ENCODE measurements at places on chromosomes 1 and 21.

DNA sequence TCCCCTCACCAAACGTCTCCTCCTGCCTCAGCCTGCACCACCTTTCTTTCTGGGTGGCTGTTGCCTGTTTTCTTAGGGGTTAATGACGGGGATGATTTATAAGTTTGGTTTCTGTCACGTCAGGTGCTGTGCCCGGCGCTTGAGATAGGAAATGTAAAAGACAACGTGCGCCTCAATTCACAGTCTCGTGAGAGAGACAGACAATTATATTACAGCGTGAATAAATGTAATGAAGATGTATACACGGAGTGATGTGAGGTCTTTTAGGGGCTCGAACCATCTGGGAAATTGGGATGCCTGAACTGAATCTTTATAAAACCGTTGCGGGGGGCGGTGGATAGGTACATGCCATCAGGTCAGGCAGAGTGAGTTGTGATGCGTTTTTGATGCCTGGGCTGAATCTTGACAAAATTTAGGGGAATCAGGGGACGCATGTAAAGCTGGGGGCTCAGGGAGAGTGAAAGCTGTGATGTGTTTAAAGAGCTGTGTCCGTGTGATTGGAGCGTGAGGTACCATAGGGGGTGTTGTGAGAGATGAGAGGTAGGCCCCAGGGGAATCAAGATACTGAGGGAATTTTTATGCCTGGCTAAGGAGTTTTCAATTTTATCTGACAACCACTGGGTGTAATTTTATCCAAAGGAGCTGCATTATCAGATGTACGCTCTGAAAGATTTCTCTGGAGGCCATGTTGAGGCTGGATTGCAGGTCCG, 831 bp downstream of the TIPRL start:
- no peak for DNase-seq

DNA sequence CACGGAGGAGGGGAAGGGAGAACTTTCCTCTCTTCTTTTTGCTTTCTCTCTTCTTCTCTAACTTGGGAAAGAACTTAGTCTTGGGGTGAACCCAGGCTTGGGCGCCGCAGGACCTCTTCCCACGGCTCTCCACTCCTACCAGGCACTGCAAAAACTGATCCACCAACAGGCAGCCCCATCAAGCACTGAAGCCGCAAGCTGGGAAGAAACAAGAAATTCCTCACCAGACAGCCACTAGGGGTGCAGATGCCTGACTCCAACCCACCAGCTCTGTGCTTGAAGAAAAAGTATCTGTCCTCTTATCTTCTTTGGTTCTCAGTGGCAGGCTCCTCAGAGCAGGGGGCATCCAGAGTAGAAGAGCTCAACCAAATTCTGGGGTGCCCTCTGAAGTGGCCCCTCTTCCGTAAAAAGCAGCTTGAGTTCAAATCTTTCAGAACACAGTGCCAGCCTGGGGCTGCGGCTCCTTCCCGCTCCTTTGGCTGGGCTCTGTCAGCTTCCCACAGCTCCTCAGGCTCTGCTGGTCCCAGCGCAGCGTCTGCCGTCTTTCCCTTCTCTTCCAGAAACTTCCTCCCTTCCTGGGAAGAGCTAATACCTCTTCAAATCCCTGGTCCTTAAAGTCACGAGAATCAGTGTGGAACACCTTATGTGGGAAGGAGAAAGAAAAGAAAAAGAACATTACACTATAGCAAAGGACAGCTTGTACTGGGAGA, 2.4 kb downstream of the SLC41A1 start:
- DNase-seq = no peak

GRCh38 chr1:156488566-156489165, 11.9 kb downstream of the MEF2D start:
- no peak for DNase-seq

DNA sequence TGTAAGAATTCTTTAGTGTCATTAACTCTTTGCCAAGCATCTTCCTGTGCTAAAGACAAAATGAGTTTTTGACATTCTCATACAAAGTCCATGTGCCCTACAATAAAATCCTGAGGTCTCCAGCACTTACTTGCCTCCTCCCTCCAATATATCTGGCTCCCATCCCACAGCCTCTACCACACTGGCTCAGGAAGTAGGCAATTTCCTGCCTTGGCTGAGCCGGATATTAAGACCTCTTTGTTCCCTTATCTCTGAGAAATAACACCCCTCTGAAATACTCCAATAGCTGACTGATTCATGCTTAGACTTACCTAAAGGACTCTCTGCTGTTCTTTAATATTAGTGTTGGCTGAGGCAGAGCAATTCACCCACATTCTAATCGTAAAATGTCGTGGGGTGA, 37.6 kb upstream of the GORAB start:
- no peak for DNase-seq

DNA sequence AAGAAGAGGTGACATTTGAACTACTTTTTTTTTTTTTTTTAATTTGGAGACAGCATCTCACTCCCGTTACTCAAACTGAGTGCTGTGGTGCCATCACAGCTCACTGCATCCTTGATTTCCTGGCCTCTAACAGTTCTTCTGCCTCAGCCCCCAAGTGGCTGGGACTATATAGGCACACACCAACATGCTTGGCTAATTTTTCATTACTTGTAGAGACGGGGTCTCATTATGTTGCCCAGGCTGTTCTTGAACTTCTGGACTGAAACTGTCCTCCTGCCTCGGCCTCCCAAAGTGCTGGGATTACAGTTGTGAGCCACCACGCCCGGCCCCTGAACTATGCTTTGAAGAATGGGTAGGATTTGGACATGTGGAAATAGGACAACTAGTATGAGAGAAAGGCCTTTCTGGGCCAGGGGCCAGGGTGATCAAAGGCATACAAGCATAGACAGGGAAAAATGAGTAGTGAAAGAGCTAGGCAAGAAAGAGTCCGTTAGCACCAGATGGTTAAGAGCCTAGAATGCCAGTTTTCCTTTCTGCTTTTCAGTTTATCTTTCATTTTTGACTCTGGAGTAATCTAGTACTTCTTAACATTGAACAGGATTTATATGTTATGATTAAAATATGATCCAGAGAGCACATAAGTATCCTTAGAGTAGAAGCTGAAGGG, 6.3 kb downstream of the RABGAP1L start:
- DNase-seq = no peak

- no peak for DNase-seq
Measured at GRCh38 chr1:234505769-234506102, 26.8 kb upstream of the TARBP1 start.

DNA sequence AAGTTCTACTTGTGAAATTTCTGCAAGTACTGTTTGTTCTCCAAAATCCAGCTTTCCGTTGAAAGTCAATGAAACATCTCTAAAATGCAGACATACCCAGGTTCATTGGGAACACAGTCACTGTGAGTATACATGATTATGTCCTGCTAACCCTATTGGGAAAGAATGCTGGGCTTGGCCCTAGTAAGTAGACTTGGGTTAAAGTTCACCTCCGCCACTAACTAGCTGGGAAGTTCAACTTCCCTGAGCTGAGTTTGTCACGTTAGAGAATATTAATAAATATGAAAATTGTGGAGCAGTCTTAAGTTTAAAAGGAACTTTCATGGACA, 10.5 kb upstream of the PGD start:
- DNase-seq = no peak

GRCh38 chr1:154944401-154945159, 8.1 kb upstream of the PMVK start:
- no peak for DNase-seq

DNA sequence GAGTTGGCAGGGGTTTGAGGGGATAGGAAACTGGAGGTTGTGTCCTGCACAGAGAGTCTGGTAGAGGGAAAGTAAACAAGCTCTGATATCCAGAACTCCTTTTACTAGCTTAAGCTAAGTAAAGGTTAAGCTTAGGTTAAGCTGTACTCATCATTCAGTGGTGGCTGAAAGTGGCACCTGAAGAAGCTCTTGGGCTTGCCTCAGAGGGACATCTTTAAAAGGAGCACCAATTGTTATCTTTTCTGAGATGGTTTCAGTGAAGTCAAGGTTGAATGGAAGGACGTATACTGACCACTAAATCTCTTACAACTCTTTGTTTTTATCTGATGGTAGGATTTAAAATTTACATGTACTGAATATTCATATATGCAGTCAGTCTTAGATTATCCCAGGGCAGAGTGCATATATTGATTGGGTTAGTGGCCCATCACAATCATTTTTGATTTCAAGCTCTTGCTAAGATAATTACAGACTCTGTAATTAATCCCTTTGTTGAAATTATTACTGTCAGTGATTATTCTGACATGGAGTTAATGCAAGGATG, 43.3 kb downstream of the S1PR1 start:
- DNase-seq = no peak

DNA sequence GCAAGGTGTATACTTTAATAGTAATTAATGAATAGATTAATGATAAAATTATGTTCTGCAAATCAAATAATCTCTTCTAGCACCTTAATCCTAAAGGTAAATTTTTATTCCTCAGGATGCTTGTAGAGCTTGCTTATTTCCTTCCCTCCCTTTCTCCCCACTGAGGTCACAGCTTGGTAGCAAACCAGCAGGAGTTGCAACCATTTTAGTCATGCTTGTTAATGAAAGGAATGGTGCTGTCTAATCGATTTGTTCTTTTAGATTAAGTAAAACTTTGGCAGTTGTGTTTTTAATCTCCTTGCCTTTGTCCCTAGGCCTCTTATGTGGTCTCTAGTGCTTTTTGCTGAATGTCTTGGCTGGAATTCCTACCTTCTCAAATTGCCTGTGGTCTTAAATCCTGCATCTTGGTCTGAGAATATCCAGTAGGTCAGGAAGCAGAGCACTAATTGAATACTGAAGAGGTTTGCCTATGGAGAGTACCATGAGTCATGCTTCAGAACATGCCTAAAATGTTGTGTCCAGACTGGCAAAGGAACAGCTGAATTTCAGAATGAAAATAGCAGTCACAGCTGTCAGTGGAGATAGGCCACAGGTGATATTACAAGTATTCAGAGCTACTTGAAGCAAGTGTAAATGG, 36.3 kb upstream of the RWDD3 start:
- no peak for DNase-seq

GRCh38 chr1:151391079-151391563, 8.3 kb upstream of the PSMB4 start:
- no peak for DNase-seq

DNA sequence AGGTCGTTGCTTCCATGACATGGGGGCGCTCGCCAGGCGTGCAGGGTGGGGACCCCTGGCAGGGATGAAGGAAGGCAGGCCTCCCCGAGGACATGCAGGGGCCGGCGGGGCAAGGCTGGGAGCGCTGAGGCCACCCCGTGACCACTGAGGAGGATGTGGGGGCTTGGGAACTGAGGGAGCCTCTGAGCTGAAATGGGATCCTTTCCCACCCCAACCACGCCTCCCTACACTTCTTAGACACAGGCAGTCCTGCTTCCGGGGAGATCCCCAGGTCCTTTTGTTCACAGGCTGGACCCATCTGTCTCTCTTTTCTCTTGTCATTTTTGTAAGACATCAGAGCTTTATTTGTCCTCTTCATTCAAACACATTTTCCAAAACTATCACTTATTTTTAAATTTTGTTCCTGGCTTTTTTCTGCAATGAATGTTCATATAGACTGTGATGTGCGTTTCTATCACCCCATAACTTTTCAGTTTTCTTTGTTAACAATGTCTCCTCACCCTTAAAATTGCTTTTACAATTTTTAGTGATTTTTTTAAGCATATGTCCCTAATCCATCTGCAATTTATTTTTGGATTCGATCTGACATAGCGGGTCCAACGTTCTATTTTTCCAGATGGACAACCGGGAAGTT, 156.7 kb upstream of the BACE2 start:
- DNase-seq = no peak

DNA sequence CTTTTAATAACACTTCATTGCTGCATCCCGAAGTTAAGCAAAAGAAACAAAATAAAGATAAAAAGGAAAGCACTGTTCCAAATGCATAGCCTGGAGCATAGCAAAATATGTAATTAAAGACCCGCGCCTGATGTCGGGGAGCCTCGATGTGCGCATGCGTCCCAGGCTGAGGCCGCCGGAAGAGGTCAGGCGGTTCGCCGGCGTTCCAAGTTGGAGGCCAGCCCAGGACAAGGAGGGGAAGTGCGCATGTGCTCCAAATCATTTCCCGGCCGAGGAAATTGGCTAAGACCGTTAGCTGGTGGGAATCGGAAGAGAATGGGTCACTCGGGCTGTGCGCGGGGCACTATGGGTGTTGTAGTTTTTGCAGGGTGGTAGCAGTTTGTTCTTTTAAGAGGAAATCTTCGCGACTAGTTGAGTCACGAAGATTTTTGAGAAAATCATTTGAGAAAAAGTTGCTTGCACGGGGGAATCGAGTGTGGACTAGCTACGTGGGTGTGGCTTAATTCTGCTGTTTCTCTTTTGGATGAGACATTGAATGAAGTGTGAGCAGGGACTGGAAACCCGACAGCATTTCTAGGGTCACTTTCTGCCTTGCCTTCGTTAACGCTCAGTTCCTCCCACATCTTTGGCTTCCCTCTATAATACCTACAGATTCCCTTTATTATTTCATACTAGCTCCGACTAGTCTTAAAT, 31.0 kb upstream of the CD1D start:
- DNase-seq = peak; percentile 89

DNA sequence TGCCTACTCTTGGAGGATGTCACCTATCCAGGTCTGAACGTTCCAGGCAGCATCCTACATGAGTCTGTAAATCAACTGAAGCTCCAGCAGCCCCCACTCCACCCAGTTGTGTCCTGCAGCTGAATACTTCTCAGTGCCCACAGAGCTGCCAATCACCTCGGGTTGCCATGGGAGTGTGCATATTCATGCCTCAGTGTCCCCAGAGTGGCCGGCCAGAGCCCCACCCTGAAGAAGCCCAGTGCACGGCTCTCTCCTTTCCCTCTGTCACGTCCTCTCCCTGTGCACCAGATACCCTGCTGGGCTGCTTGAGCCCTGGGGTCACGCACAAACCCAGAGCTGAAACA, 16.1 kb upstream of the GSTM4 start:
- no peak for DNase-seq

- peak; percentile 86 for DNase-seq
Measured at GRCh38 chr1:243850202-243850451, at the start of gene AKT3. Gene AKT3, minus strand, starts transcription at chr1:243850243. Its CDS starts 7,073 bp downstream, at chr1:243843170.

Measured in hypothalamus (tissue), 51 donors.